ENCODE measurements at places on chromosomes 1 and 21.

DNA sequence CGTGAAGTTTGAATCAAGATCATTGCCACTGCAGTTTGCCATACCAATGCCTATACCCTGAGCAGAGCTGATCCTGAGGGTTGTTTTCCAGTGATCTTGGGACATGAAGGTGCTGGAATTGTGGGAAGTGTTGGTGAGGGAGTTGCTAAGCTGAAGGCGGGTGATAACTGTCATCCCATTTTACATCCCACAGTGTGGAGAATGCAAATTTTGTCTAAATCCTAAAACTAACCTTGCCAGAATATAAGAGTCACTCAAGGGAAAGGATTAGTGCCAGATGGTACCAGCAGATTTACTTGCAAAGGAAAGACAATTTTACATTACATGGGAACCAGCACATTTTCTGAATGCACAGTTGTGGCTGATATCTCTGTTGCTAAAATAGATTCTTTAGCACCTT lies 78.6 kb downstream of the FMN2 start:
- DNase-seq = no peak

- no peak for DNase-seq
Observed at GRCh38 chr1:107795994-107796393, 169.0 kb downstream of the VAV3 start.

DNA sequence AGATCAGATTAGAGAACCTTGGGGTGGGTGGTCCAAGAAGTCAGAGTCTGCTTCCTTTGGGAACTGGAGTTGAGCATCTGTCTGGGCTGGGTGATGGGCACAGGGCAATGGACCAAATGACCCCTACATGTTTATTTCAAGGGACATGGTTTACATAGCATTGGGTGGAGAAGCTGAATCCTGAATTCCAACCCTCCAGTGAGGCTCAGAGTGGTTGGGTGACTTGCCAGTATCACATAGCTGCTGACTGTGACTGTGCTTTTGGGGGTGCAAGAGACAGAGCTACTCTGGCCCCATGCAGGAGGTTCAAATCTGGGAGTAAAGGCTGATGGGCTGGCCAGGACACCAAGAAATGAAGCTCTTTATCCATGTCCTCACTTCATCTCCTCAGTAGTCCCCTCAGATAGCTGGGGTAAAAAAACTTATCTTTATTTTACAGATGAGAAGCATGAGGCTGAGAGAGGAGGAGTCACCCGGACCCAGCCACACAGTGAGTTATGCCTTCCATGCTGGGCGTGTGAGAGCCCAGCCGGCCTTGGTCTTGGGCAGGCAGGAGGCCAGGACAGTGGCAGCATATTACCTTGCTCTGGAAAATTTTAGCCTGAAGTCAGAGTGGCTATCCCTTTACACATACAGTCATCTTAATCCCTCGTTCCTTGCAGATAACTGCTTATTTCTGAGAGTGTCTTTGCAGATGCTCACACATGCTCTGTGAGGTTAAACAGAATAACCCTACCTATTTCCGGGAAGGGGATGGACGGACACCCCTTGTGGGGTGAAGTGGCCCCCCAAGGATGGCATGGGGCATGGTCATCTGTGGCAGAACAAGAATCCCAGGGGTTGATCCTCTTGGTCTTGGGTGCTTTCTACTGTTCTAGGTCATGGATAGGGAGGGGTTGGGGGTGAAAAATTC lies 2.8 kb upstream of the SERINC2 start:
- DNase-seq = no peak

GRCh38 chr21:44354001-44354405 lies 582 bp downstream of the TRPM2 start:
- DNase-seq = peak; percentile 23

GRCh38 chr1:207941665-207942064 lies 30.7 kb upstream of the CD34 start:
- DNase-seq = no peak

DNA sequence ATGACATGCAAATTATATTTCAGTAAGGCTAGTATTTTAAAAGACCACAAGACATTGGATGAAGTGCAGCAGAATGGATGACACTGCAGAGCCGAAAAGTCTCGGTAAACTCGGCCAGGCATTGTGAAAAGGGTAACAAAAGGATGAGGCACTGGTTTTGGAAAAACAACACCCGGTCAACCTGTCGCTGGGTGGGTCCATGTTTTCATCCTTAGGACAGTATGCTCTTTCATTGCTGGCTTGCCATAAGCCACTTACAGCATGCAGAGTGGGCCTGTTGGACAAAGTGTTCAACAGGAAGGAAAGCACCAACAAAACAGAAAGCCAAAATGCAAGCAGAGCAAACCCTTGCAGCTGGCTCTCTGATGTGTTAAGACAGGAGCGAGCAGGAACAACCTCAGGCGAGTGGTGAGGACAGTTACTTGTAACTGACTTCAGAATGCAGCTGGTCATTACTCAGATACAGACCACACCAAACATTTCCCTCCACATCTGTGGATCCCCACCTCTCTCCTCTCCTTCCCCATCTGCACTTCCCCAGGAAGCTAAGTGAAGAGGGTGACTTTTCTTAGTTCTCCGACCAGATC lies 2.9 kb upstream of the RCAN1 start:
- no peak for DNase-seq

GRCh38 chr1:234715252-234716014 lies 105.5 kb upstream of the IRF2BP2 start:
- DNase-seq = no peak

All from CD4-positive, alpha-beta T cell treated with Interleukin-1 beta for 1 hour (primary cell).